ENCODE measurements at places on chromosomes 13 and 19. TPM values are rescaled to one million over a fixed set of nuclear protein-coding genes. Genes with fewer than 3 reads are reported as not detected.

GRCh38 chr13:23551213-23552008, 18.8 kb upstream of the TNFRSF19 start:
- no peaks in the 10 kb centered on the region for H3K36me3 ChIP-seq
- DNase-seq = no peak
- H3K4me3 ChIP-seq = no peak overlapping the region
- H3K4me1 ChIP-seq = no peaks in the 10 kb centered on the region
- H3K27ac ChIP-seq = no peak overlapping the region
- H3K27me3 ChIP-seq = no peaks in the 10 kb centered on the region

GRCh38 chr19:30848636-30849425, 476.6 kb downstream of the ZNF536 start:
- no peak overlapping the region for H3K4me3 ChIP-seq
- no peaks in the 10 kb centered on the region for H3K4me1 ChIP-seq
- no peak for DNase-seq
- H3K36me3 ChIP-seq = no peaks in the 10 kb centered on the region

GRCh38 chr13:48264058-48264457, 31.1 kb downstream of the ITM2B start:
- no peak overlapping the region for H3K4me3 ChIP-seq
- no peaks in the 10 kb centered on the region for H3K36me3 ChIP-seq

GRCh38 chr19:35750167-35750566, 1.8 kb downstream of the LIN37 start:
- no peaks in the 10 kb centered on the region for H3K4me1 ChIP-seq
- peaks cover 4% of the 10 kb centered on the region for H3K36me3 ChIP-seq
- DNase-seq = no peak
- H3K27ac ChIP-seq = no peak overlapping the region

The CCDC97 gene
- 12.9 TPM for total RNA-seq

- H3K4me3 ChIP-seq = no peak overlapping the region
- no peaks in the 10 kb centered on the region for H3K4me1 ChIP-seq
- no peak for DNase-seq
- no peaks in the 10 kb centered on the region for H3K36me3 ChIP-seq
- peaks cover 88% of the 10 kb centered on the region for H3K27me3 ChIP-seq
Observed at GRCh38 chr19:45955905-45956608, 17.6 kb downstream of the NOVA2 start.

DNA sequence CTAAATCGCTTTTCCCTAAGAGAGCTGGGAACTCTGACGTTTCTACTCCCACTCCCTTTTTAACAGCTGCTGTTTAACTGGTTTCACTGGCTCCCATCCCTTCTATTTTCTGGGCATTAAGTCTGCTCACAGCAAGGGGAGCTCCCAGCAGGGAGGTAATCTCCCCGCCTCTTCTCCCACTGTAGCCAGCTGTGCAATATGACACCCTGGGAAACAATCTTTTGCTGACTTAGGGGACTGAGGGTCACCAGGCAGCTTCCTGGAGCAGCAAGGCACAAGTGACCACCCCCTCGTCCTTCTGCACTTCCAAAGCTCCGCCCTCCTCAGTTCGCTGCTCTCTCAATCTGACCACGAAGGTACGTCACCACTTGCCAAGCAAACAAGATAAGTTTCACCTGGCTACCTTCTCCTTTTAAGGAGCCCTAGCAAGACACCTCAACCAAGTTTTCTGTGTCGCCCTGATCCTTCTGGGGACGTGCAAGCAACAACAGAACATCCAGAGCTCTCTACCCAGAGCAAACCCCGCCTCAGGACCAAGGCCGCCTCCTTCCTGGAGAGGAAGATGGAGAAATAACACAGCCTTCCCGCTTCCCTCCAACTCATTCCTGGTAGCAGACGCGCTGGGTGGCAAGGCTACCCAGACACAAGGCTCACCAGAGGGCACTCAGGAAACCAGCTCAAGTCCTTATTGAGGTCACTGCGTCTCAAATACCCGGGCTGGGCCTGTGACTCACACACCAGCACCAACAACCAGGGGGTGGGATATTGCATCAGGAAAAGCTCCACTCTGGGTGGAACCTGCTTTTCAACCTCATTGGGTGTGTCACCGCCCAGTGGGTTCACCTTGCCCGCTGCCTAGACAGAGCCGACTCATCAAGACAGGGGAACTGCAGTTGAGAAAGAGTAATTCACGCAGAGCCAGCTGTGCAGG, 92.4 kb downstream of the STK24 start:
- H3K27me3 ChIP-seq = no peaks in the 10 kb centered on the region
- no peak for DNase-seq
- H3K36me3 ChIP-seq = no peaks in the 10 kb centered on the region
- peak overlapping the region; percentile 44 for H3K27ac ChIP-seq
- H3K4me1 ChIP-seq = peaks cover 64% of the 10 kb centered on the region
- no peak overlapping the region for H3K4me3 ChIP-seq

GRCh38 chr13:104160536-104160935, 1094.3 kb upstream of the SLC10A2 start:
- no peak overlapping the region for H3K4me3 ChIP-seq
- H3K36me3 ChIP-seq = no peaks in the 10 kb centered on the region
- H3K27me3 ChIP-seq = no peaks in the 10 kb centered on the region
- DNase-seq = no peak
- H3K27ac ChIP-seq = no peak overlapping the region

The OR10H1 gene
- not detected for total RNA-seq

The LSR gene
- total RNA-seq = 9.2 TPM

- no peaks in the 10 kb centered on the region for H3K36me3 ChIP-seq
- peak overlapping the region; percentile 82 for H3K27ac ChIP-seq
- no peaks in the 10 kb centered on the region for H3K27me3 ChIP-seq
- no peaks in the 10 kb centered on the region for H3K4me1 ChIP-seq
- H3K4me3 ChIP-seq = peak overlapping the region; percentile 78
Observed at GRCh38 chr13:33349986-33350826, 64.7 kb upstream of the STARD13 start.

GRCh38 chr19:46412650-46413261, 608 bp downstream of the CCDC8 start:
- peak overlapping the region; percentile 37 for H3K4me3 ChIP-seq
- no peak for DNase-seq
- H3K27ac ChIP-seq = no peak overlapping the region
- H3K27me3 ChIP-seq = no peaks in the 10 kb centered on the region
- no peaks in the 10 kb centered on the region for H3K36me3 ChIP-seq
- H3K4me1 ChIP-seq = no peaks in the 10 kb centered on the region

GRCh38 chr13:44305917-44306370, 67.7 kb upstream of the SERP2 start:
- H3K36me3 ChIP-seq = no peaks in the 10 kb centered on the region
- H3K4me1 ChIP-seq = peaks cover 64% of the 10 kb centered on the region
- H3K4me3 ChIP-seq = no peak overlapping the region
- no peaks in the 10 kb centered on the region for H3K27me3 ChIP-seq

DNA sequence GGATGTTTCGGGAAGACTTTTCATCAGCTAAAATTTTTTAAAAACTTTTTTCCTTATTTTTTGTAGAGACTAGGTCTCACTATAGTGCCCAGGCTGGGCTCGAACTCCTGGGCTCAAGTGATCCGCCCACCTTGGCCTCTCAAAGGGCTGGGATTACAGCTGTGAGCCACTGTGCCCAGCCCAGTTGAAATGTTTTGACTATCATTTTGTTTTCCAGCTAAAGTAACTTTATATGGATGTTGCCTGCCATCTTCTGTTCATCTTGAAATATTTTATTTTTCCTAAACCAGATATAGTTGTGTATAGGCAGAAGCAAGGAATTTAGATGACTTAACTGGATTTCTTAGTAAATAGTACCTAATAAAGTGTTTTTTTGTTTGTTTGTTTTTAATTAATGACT, 7.0 kb downstream of the CAB39L start:
- no peaks in the 10 kb centered on the region for H3K27me3 ChIP-seq
- no peaks in the 10 kb centered on the region for H3K36me3 ChIP-seq
- H3K27ac ChIP-seq = peak overlapping the region; percentile 68

The ZNF665 gene
- total RNA-seq = 6.7 TPM

GRCh38 chr13:27933118-27933517, 13.3 kb downstream of the PDX1 start:
- no peaks in the 10 kb centered on the region for H3K4me1 ChIP-seq
- no peaks in the 10 kb centered on the region for H3K27me3 ChIP-seq
- H3K4me3 ChIP-seq = no peak overlapping the region
- DNase-seq = no peak
- no peak overlapping the region for H3K27ac ChIP-seq
- H3K36me3 ChIP-seq = no peaks in the 10 kb centered on the region

The SPACA4 gene
- not detected for total RNA-seq

- no peaks in the 10 kb centered on the region for H3K27me3 ChIP-seq
- no peak overlapping the region for H3K4me3 ChIP-seq
- no peaks in the 10 kb centered on the region for H3K4me1 ChIP-seq
- H3K27ac ChIP-seq = no peak overlapping the region
Observed at GRCh38 chr13:63042686-63043085, 1627.0 kb upstream of the PCDH20 start.

DNA sequence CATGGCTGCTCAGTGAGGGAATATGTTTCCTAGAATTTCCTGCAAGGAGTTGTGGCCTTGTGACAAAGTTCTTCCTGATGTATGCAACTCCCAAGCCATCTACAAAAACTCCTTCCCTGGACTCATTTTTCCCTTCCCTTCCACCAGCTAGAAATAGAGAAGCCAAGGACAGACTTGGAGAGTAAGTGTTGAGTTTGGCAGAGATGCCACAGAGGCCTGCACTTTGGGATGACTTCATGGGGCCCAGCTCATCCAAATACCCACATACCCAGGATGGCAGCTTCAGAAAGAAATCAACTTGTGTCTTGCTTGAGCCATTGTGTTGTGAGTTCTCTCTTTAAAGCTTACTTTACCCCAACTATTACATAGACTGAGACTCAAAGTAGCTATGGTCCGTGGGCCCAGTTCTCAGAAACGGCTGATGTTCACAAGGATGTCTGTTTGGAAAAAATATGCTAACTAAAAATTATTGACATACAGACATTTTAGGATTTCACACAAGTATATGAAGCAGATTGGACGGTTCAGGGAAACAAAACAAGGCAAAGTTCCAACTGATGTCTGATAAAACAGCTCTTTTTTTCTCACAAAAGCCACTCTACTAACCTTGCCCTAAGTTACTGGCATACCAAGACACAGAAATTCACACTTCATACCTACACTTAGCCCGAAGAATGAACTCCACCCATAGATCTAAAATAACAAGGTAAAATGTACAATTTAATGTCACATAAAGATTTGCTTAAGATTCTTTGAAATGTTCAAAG, 107.9 kb downstream of the NALCN start:
- H3K4me1 ChIP-seq = no peaks in the 10 kb centered on the region
- no peak for DNase-seq
- H3K36me3 ChIP-seq = no peaks in the 10 kb centered on the region
- H3K27ac ChIP-seq = no peak overlapping the region

The TRPM4 gene
- 12.6 TPM for total RNA-seq

The A1BG gene
- 86.1 TPM for total RNA-seq

DNA sequence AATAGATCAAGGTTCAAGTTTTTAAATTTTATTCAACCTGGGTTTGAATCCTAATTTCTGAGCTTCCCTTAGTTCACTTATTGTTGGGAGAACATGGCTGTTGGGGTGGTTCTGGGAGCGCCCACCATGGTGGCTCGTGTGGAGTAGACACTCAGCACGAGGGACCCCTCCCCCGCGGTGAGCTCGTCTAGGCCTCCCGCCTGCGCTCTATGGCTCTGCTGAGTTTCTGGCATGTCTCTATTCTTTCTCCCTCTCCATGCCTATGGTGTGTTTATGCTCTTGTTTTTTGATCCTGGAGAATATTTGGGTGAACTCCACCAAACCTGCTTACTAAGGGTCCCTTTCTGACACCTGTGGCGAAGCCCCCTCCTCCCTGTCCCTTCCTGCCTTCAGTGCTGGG, 1.6 kb upstream of the EPN1 start:
- H3K36me3 ChIP-seq = peaks cover 5% of the 10 kb centered on the region
- no peak for DNase-seq
- H3K27ac ChIP-seq = no peak overlapping the region
- H3K27me3 ChIP-seq = no peaks in the 10 kb centered on the region

The CLEC17A gene
- total RNA-seq = not detected

The KLHL1 gene
- total RNA-seq = not detected

GRCh38 chr19:16620018-16620417, 8.0 kb downstream of the MED26 start:
- H3K27me3 ChIP-seq = no peaks in the 10 kb centered on the region
- H3K36me3 ChIP-seq = no peaks in the 10 kb centered on the region
- no peak overlapping the region for H3K4me3 ChIP-seq
- DNase-seq = no peak
- H3K4me1 ChIP-seq = peaks cover 87% of the 10 kb centered on the region

DNA sequence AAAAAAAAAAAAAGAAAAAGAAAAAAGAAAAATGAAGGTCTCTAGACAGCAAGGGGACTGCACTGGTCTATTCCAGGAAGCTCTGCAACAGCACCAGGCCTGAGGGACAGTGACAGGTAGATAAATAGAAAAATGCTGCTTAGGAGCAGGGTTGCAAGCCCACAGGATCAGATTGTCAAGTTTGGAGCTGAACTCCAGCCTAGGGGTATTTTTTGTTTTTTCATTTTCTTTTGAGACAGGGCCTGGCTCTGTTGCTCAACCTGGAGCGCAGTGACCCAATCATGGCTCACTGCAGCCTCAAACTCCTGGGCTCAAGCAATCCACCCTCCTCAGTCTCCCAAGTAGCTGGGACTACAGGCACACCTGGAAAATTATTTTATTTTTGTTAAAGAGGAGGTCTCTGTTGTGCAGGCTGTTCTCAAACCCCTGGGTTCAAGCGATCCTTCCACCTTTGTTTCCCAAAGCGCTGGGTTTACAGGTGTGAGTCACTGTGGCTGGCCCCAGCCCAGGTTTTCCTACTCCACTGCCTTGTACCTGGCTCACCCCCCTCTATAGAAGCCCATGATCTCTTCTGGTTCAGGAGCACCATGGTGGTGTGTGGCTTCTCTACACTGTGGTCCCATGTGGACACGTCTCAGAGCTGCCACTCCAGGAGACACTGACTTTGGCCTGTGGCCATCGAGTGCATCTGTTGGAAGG, 23.9 kb downstream of the POP4 start:
- no peak for DNase-seq
- no peak overlapping the region for H3K27ac ChIP-seq
- H3K36me3 ChIP-seq = no peaks in the 10 kb centered on the region
- H3K4me3 ChIP-seq = no peak overlapping the region
- no peaks in the 10 kb centered on the region for H3K27me3 ChIP-seq

The CD79A gene
- not detected for total RNA-seq

The C5AR2 gene
- 1.5 TPM for total RNA-seq

The DMRTC2 gene
- total RNA-seq = not detected

GRCh38 chr19:44757057-44757734, 8.7 kb downstream of the BCL3 start:
- peak overlapping the region; percentile 69 for H3K27ac ChIP-seq
- H3K4me3 ChIP-seq = peak overlapping the region; percentile 50
- peaks cover 60% of the 10 kb centered on the region for H3K4me1 ChIP-seq

The CGB1 gene
- not detected for total RNA-seq
